Activated CD4-positive, alpha-beta T cell treated with anti-CD3 and anti-CD28 coated beads, Interleukin-2, amount 50 U/mL, for 16 hours (primary cell): ENCODE measurements at places on chromosomes 5 and 9.

- DNase-seq, result no peak
Measured at GRCh38 chr9:1267141-1267570, 217.0 kb downstream of the DMRT2 start.

DNA sequence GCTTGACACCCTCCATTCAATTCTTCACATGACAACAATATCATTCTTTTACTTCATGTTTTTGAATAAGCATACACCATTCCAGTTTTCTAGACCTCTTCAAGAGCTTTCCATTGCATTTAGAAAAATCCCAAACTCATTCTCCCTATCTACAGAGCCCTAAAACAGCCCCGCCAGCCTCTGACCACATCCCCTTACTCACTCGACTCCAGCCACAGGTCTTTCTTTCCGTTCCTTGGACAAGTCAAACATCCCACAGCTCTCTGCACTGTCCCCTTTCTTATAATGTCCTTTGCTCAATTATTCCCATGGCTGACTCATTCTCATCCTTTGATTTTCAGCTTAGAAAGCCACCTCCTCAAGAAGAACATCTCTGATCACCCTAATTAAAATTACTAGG is 38.2 kb downstream of the TTC39B start:
- no peak for DNase-seq

- no peak for DNase-seq
Measured at GRCh38 chr5:111532886-111533582, 20.7 kb upstream of the STARD4 start.

- DNase-seq, result no peak
Measured at GRCh38 chr5:74105126-74105780, 479.3 kb downstream of the ARHGEF28 start.

- DNase-seq, result no peak
Measured at GRCh38 chr5:167167191-167167795, 1124.2 kb upstream of the WWC1 start.

GRCh38 chr5:179113945-179114641 is 53.9 kb downstream of the ZNF354C start:
- DNase-seq, result no peak

GRCh38 chr5:75710637-75711036 is 6.6 kb downstream of the POC5 start:
- no peak for DNase-seq

- peak; percentile 20 for DNase-seq
Measured at GRCh38 chr9:136996361-136997292, at the start of gene CLIC3. Gene CLIC3, minus strand, starts transcription at chr9:136996568. Its CDS starts 25 bp downstream, at chr9:136996543.

- peak; percentile 54 for DNase-seq
Measured at GRCh38 chr5:172004824-172005237, 1.6 kb downstream of the FBXW11 start.

DNA sequence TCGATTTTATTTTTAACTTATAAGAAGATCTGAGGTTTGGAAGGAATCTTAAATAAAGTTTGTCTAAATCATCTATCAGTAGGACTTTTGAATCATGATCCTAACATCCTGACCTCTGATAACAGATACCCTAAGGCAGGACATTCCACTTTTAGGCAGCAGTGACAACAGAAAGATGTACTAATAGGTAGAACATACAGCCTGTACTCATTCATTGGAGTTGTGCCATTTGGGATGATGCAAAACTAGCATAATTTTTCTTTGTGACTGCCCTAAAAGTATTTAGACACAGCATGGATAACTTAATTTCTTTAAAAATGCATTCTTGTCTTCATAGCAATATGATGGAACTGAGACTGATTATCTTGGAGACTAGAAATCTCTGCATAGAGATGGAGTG is 39.7 kb downstream of the CDC42SE2 start:
- DNase-seq, result no peak

DNA sequence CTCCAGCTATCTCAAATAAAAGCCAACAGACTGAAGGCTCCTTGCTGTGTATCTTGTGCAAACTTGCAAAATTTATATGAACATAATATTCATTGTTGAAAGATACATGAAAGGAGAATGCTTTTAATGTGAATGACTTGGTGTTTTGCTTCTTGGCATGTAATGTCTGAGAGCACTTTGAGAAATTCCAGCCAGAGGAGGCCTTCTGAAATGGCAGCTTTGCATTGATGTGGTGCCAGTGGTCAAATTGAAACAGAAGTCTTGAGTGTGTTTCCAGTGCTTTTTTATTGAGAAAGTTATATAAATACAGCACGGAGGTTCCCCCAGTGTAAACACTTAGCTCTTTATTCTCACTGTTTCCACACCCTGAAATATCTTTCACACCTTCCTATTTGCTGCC is 182.1 kb downstream of the ADCY2 start:
- no peak for DNase-seq

DNA sequence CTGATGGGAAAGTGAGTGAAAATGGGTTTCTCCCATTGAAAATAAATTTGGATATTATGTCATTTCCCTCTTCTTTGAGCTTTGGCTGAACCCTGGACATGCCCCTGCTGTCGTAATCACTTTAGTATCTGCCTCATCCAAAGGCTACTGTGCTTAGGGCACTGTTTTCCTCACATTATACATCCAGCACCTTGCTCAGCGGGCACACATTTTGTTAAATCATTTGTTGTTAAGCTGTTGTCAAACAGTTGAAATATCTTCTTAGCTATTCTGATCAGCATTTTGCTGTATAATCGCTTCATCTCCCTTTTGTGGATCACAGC is 352.7 kb upstream of the CD180 start:
- no peak for DNase-seq

DNA sequence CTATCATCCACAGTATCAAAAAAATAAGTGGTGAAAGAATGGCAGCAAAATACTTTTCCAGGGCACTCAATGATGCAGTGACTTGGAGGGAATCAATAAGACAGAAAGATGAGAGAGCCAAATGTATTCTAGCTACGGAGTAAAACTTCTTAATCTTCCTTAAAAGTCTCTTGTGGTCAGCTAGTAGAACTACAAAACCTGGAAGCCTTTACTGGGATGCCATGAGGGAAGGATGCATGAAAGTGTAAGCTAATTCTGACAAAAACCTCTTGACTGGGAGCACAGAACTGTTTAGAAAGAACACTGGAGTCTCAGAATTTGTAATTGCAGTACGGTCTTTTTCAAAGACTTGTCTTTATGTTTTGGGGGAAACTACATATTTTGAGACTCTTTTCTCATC is 432.8 kb upstream of the PTPRD start:
- DNase-seq, result no peak

DNA sequence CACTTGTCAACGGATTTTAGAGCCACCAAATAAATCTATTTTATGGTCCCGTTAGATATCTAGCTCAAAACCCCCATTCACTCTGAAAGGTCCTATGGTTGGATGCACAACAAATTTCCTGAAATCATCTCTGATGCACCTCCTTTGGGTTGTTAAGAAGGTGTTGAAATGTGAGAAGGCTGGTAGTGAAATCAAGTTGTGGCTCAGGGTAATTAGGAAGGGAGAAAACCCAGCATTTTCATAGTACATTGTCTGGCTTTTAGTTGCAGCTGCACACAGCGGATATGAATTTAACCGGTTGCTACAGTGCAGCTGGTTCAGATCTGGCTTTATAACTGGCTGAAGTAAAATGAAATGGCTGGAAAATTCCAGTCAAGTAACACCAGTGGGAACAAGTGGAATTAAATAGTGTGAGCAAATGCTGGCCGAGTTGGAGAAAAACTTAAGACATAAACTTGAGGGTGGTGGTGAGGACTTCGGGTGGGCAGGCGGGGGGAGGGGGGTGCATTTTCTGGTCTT is 17.6 kb downstream of the RGMB start:
- DNase-seq, result no peak

- no peak for DNase-seq
Measured at GRCh38 chr5:164185000-164185399, 679.6 kb downstream of the MAT2B start.

- DNase-seq, result no peak
Measured at GRCh38 chr5:78499485-78499884, 139.1 kb downstream of the SCAMP1 start.

GRCh38 chr9:132970324-132971062 is 8.0 kb upstream of the GFI1B start:
- no peak for DNase-seq

- no peak for DNase-seq
Measured at GRCh38 chr9:73459817-73460216, 308.2 kb downstream of the ANXA1 start.

DNA sequence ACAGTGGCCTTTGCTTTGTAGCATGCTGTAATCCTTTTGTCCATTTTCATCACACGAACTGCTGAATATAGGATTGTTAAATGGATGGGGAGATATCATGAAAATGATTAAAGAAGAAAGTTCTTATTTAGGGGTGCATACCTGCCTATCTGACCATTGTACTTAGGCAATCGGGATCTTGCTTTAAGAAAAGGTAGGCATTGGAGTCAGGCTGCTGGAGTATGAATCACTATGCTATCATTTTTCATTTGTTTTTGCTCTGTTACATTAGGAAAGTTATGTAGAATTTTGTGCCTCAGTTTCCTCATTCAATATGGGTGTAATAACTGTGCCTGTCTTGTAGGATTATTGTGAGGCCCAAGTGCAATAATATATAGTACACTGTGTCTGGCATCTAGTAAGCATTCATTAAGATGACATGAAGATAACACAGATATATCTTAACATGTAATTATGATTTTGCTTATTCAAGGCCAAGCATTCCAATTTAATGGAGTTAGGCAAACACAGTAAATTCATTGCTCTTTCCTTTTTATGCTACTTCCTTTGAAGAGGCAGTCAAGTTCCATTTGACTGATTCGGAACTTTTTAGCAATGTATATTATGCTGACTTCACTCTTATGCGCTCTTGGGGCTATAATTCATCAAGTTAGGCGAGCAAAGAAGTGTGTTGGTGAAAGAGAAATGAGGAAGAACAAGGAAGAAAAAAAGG is 109.9 kb upstream of the CDKN2B start:
- no peak for DNase-seq

DNA sequence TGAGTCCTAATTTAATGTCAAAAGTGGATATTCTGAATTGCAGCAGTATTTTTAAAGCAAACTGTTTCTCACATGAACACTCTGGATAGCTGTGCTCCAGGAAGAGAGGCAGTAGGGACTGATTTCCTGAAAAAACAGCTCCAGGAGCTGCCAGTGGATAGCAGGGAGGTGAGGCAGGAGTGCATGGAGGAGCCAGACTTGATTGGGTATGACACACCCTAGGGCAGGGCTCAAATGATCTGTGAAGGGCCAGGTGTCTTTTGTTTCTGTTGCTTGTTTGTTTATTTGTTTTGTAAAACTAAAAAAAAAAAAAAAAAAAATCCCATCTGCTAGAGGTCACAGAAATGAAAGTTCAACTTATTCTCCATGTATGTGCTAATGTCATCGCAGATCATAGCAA is 83.4 kb downstream of the ADRB2 start:
- no peak for DNase-seq
